Stimulated activated CD4-positive, alpha-beta T cell treated with anti-CD3 and anti-CD28 coated beads, Interleukin-2, amount 100 ng/mL, for 4 hours (primary cell): ENCODE measurements at places on chromosomes 7 and 10.

- DNase-seq, result no peak
These were observed 108.3 kb upstream of the FAM20C start for GRCh38 chr7:83861-84632.

GRCh38 chr7:105972276-105972675 lies 9.2 kb downstream of the CDHR3 start:
- no peak for DNase-seq

GRCh38 chr7:19982841-19983835 lies 209.7 kb upstream of the TMEM196 start:
- no peak for DNase-seq

DNA sequence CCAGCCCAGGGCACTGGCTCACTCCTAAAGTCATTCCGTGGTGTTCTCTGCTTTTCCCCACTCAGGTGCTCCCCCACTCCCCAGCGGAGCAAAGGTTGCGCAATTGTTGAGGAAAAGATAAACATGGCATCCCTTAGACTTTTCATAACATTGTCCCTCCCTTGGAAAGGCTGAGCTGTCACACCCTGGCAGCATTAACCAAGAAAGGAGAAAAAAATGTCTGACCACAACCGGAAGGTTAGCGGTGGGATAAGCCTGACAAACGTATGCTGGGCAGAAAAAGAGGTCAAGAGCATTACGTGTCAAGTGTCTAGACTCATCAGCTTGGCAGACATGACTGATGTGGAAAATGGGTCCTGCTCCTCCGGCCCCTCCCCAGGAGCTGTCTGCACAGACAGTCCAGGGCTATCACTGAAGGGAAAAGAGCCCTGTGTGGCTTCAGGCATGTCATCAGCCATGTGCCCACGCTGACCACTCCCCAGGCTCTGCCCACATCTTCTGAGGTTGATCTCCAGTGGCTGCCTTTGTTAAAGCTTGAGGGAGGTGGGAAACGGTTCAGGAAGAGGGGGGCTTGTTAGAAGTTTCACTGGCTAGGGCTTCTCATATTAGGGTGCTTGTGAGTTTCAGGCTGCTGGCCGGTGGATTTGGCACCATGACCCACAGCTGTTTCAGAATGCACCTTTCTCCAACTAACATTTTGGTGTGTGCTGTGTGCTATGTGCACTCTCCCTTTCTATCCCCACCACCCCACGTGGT lies 30.1 kb downstream of the BTBD16 start:
- DNase-seq, result no peak

DNA sequence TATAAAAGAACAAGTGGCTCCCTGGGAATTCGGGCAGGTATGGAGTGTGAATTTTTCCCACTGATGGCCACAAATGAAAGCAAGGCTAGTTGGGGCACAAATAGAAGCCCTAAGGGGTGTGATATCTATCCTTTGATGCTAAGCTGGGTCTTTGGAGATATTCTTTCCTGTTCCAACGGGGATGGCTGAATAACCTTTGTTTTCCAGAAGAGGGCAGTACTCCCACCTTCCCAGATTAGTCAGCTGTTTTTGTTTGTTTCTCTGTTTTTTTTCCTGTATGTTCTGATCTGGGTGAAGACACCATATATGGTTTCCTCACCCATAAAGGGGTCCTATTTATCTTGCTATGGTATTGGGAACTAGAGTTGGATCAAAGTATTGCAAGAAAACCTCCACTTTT lies 947.7 kb upstream of the SORCS1 start:
- DNase-seq, result no peak

- DNase-seq, result no peak
These were observed 1.5 kb downstream of the TAS2R60 start for GRCh38 chr7:143444785-143445184.

DNA sequence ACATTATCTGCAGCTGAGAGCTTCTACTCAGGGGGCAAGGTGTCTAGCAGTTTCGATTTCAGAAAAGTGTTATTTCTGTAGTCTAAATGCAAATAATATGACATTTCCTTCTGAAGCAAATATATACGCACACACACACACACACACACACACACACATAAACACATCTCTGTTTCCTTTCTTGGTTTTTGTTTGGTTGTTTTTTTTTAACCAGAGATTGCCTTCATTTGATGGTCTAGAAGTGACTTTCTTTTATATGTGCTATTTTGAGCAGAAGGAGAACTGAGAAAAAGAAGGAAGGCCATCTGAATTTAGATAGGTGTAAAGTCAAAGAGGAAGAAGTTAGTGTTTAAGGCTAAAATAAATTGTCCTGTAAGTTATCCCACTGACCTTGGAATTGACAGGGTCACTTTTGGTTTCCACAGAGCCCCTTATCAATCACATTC lies 142.2 kb downstream of the TRIL start:
- DNase-seq, result no peak

- DNase-seq, result no peak
These were observed 166.0 kb upstream of the ANK3 start for GRCh38 chr10:60555700-60556099.

- DNase-seq, result no peak
These were observed 36.3 kb downstream of the AKR1B1 start for GRCh38 chr7:134422638-134423037.

- DNase-seq, result no peak
These were observed 152.5 kb upstream of the AKR1E2 start for GRCh38 chr10:4673279-4674040.

DNA sequence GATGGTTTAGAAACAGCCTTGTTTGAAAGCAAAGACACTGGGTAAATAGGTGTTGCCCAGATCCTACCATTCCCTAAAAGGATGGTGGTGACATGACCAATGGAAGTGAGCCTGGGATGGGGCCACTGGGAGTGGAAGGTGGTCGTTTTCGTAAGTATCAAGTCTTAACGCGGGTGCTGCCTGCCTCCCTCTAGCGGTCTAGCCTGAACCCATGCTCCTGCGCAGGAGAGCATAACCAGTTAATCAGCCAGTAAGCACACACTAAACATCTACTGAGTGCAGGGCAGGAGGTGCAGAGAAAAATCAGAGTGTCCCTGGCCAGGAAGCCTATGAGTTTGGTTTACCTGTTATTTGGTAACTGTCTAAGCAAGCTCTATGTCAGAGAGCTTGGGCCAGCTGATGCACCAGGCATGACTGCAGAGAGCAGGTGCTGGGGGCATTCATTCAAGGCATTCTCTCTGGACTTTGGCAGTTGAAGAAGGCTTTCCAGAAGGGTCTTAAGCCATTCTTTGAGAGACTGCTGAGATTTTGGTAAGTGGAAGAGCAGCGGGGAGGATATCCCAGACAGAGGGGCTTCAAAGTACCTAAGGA lies 930 bp downstream of the GARIN1A start:
- no peak for DNase-seq

DNA sequence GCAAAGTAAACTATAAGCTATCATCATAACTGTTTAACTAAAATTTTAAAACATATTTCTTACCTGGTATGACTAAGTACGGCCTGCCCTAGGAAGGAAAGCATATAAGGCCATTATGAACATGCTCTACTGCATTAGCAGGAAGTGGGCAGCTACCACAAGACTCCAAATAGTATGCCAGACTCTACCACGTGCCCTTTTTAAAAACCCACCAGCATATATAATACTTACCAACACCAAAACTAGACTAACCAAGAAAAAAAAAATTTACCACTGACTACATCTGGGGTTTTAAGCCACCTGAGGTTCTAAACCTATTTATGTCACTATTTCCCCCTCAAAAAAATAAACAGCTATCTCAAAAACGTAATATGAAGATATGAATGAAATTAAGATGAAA lies 30.1 kb downstream of the NUDCD3 start:
- peak; percentile 26 for DNase-seq

DNA sequence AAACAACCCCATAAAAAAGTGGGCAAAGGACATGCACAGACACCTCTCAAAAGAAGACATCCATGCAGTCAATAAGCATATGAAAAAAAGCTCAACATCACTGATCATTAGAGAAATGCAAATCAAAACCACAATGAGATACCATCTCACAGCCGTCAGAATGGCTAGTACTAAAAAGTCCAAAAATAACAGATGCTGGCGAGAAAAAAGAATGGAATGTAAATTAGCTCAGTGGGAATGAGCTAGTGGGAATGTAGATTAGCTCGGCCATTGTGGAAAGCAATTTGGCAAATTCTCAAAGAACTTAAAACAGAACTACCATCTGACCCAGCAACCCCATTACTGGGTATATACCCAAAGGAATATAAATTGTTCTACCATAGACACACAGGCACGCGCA lies 287.0 kb downstream of the WDR37 start:
- no peak for DNase-seq

DNA sequence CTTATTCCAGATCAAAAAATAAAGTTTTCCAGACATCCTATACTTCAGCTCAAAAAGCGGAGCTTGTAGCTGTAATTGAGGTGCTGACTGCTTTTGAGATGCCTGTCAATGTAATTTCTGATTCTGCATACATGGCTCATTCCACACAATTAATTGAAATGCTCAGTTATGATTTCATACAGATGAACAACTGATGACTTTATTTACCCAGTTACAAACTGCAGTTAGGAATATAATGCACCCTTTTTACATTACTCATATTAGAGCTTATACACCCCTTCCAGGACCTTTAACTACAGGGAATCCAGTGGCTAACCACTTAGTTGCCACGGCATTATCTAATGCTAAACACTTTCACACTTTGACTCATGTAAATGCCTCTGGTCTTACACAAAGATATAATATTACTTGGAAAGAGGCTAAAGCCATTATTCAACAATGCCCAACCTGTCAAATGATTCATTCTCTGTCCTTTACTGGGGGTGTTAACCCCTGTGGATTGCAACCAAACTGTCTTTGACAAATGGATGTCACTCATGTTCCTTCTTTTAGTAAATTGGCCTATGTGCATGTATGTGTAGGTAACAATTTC lies 147.3 kb downstream of the ZNF33B start:
- no peak for DNase-seq

- peak; percentile 75 for DNase-seq
These were observed 123.1 kb upstream of the ADO start for GRCh38 chr10:62681211-62681940.

- DNase-seq, result no peak
These were observed 292.0 kb upstream of the FZD8 start for GRCh38 chr10:35933940-35934641.

DNA sequence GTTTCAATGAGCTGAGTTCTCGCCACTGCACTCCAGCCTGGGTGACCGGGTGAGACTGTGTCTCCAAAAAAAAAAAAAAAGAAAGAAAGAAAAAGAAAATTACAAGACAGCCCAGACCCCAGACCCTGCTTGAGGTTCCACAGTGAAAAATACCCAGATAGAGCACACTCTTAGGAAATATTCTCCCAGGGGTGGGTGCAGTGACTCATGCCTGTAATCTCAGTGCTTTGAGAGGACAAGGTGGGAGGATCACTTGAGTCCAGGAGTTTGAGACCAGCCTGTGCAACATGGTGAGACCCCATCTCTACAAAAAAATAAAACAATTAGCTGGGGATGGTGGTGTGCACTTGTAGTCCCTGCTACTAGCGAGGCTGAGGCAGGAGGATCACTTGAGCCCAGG lies 41.1 kb upstream of the GTF2IRD1 start:
- DNase-seq, result no peak

DNA sequence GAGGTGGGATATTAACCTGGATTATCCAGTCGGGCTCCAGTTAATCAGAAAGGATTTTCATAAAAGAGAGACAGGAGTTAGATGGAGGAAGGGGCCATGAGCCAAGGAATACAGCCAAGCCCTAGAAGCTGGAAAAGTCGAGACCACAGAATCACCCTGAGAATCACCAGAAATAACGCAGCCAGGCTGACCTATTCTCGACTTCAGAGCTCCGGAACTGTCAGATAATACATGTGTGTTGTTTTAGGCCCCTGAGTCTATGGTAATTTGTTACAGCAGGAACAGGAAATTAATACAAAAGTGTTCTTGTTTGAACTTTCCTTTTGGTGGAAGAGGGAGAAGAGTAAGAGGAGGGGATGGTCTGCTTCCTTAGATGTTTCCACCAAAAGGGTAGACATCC lies 208.1 kb downstream of the JCAD start:
- DNase-seq, result no peak

- DNase-seq, result no peak
These were observed 6.3 kb upstream of the SFMBT2 start for GRCh38 chr10:7417103-7417623.

GRCh38 chr7:157980774-157981173 lies 606.8 kb downstream of the PTPRN2 start:
- no peak for DNase-seq

- DNase-seq, result no peak
These were observed 92.4 kb downstream of the CXCL12 start for GRCh38 chr10:44292390-44293002.

DNA sequence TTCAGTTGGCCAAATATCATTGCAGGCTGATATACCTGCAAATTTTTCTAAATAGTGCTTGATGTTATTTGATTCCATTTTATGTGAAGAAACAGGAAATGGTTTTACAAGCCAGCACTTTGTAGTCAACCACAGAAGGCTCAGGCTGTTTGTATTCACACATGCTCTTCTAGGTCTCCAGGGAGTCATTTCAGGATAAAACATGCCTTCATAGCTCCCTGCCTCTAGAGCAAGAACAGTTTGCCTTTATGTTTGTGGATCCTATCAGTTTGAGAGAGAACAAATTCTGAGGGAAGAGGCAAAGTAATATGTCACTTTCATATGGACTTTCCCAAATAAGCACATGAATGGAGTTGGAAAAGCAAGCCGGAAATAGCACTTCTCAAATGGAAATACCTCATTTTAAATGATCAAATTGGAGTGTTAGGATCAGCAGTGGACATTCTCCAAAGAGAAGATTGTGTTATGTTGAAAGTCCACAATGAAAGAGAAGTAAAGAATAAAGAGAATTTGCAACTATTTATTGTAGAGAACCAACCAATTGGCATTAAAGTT lies 277.6 kb downstream of the KCND2 start:
- no peak for DNase-seq

GRCh38 chr10:107915215-107915610 lies 750.7 kb upstream of the SORCS1 start:
- no peak for DNase-seq

GRCh38 chr7:4273566-4274230 lies 408.4 kb upstream of the FOXK1 start:
- DNase-seq, result no peak

DNA sequence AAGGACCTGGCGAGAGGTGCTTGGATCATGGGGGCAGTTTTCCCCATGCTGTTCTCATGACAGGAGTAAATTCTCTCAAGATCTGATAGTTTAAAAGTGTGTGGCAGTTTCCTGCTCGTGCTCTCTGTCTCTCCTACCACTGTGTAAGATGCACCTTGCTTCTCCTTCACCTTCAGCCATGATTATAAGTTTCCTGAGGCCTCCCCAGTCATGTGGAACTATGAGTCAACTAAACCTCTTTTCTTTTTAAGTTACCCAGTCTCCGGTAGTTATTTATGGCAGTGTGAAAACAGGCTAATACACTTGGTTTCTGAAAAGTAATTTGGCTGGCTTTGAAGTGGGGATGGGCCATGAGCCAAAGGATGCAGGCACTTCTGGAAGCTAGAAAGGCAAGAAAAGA lies 268.0 kb upstream of the KAT6B start:
- DNase-seq, result no peak
